ENCODE measurements at places on chromosomes 16 and 17. TPM values are rescaled to one million over a fixed set of nuclear protein-coding genes. Genes with fewer than 3 reads are reported as not detected.

The AATK gene
- total RNA-seq = 6.4 TPM

The HBA2 gene
- total RNA-seq = 697 TPM

DNA sequence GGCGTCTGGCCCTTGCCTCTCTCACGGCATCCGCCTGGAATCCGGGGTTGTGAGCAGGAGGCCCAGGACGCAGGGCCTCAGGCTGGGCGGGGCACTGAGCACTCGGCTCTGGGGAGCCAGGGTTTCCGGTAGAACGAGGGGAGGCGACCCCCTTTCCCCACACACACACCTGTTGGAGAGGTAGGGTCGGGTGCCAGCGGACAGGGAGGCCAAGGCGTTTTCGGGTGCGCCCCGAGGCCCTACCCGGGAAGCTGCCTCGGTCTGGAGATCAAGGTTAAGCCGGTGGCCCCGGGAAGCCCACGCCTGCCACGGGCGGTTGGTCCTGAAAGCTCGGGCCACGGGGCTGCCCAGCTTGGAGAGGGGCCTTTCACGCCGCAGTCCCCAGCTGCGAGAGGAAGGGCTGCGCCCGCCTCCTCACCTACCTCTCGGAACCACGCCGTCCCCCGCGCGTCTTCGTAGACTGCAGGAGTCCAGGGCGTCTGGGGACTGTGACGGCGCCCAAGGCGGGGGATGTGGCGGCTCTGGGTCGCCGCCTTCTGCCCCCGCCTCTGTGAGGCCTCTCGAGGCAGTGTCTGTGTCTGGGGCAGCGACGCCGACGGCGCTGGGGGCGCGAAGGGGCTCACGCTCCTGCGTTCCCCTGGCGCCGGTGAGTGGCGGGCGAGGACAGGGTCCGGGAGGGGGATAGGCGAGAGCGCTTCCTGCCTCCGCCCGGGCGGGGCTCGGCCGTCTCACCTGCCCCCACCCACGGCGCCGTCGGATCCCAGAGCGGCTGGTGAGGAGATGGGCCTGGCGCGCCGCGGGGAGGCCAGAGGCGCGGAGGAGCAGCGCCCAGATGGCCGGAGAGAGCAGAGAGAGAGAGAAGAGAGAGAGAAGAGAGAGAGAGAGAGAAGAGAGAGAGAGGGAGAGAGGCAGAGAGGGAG is 20.3 kb upstream of the HOXB9 start:
- H3K36me3 ChIP-seq = no peaks in the 10 kb centered on the region
- peaks cover 16% of the 10 kb centered on the region for H3K4me1 ChIP-seq
- no peak overlapping the region for H3K27ac ChIP-seq

GRCh38 chr17:42519546-42520491 is 16.2 kb upstream of the NAGLU start:
- peak overlapping the region; percentile 95 for H3K27ac ChIP-seq
- no peaks in the 10 kb centered on the region for H3K36me3 ChIP-seq
- no peaks in the 10 kb centered on the region for H3K27me3 ChIP-seq
- peaks cover 72% of the 10 kb centered on the region for H3K4me1 ChIP-seq

Measured in vagina (tissue), 2 donors.